ENCODE measurements at places on chromosomes 5 and 9.

GRCh38 chr5:116488356-116489041 is 86.1 kb downstream of the SEMA6A start:
- DNase-seq: no peak

DNA sequence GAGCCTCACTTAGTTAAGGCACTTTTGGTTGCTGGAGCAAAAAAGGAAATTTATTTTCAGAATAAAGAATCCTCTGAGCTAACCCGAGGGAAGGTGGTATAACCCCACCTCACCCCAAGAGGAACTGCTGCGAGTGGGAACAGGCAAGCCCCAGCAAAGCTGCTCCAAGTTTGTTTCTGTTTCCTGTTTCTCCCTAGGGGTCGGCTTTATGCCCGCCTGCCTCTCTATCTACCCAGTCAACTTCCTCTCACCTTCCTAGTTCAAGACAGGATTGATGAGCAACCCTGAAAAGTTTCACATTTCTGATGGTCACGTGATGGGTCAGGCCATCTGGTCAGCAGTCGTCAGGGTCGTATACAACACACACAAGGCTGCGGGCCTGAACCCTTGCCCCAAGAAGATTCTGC is 31.1 kb downstream of the TRIO start:
- no peak for DNase-seq

DNA sequence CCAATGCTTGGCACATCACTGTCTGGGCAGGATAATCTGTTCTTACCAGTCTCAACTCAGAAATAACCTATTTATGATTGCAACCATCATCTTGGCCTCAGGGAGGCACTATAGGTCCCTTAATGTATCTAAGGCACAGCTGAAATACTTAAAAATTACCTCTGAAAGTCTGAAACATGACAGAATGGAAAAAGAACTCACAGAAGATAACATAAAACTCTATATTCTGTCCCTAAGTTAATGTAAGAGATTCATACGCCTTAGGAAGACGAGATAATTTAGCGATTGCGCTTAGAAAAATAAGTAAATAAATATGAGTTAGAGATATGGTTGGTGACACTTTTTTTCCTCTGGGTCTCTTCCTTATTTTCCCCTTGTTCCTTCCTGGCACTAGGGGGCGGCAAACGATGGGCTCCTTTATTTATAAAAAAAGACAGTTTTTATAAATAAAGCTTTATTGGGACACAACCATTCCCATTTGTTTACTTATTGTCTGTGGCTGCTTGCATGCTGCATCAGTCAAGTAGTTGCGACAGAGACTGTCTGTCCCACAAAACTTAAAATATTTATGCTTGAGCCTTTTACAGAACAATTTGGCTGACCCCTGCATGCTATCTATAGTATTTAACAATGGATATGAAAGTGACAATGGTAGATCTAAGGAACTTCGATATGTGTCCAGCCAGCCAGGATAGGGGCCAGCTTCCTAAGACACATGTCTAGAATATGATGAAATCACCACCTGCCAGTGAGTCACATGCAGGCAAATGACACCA is 79.6 kb downstream of the PDE4D start:
- peak; percentile 68 for DNase-seq

DNA sequence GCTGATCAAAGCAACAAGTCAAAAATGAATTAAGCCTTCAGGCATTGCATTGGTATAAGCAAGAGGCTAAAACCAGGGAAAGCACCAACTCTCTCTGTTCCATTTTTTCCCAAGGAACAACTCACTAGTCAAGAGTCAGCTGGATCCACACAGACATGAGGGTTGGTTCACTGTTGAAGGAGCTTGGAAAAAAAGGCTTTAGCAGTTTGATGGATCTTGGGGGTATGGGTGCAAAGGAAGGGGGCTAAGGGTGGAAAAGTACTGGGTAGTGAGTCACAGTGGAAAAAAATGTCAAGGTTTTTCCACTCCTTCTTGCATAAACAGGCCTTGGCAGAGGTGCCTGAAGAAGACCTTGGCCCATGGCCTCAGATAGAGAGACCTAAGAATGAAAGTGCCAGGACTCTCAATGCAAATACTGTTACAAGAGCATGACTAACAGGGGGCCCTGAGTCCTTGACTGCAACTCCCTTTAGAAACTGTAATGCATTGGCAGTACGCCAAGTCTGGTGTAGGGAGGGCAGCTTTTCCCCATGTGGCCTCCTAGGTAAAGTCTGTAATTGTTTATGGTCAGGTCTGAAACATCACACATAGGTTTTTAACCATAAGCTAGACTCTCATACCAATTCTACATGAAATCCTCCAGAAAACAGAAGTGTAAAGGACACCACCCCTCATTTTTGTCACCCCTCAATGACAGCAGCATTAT is 23.7 kb downstream of the ACTL7A start:
- peak; percentile 87 for DNase-seq

DNA sequence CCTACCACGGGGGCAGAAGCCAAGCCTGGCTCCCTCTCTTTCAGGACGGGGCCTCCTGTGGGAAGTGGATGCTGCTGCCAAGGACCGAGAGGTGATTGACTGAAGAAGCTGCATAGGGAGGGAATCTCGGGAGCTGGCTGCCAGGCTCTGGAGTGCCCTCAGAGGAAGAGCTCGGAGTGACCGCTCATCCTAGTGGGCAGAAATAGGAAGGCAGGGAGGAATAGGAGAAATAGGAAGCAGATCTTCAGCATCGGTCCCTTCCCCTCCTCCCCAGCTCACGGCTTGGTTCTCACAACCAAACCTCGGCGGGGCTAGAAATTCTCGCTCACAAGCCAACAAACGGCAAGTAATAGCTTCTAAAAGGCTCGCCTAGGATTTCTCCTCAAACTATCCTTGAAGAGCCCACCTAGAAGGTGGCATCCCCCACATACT is 159.9 kb upstream of the RAI14 start:
- DNase-seq: peak; percentile 45

- no peak for DNase-seq
These were observed 12.2 kb downstream of the TAS2R1 start for GRCh38 chr5:9617739-9618504.

DNA sequence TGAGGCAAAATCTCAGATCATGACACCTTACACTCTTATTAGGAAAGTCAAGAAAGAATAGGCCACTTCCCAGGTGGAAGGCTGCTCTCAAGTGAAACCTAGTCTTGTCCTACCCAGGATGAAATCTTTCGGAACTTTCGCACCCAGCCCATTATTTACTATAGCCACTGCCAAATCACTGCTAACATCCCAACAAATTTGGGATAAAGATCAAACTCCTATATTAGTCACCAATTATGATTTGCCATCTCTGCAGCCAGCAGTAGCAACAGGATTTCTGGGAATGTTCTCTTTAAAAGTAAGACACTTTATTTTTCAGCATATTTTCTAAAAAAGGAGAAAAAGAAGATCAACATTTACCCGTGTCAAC is 224.6 kb downstream of the GAS1 start:
- peak; percentile 73 for DNase-seq

- no peak for DNase-seq
These were observed 24.5 kb upstream of the SEMA4D start for GRCh38 chr9:89522261-89522958.

- no peak for DNase-seq
These were observed 781 bp upstream of the COL23A1 start for GRCh38 chr5:178590924-178591423.

Measured in fibroblast of mammary gland (primary cell).